Endothelial cell (in vitro differentiated cells): ENCODE measurements at places on chromosomes 13 and 19. TPM values are rescaled to one million over a fixed set of nuclear protein-coding genes. Genes with fewer than 3 reads are reported as not detected.

DNA sequence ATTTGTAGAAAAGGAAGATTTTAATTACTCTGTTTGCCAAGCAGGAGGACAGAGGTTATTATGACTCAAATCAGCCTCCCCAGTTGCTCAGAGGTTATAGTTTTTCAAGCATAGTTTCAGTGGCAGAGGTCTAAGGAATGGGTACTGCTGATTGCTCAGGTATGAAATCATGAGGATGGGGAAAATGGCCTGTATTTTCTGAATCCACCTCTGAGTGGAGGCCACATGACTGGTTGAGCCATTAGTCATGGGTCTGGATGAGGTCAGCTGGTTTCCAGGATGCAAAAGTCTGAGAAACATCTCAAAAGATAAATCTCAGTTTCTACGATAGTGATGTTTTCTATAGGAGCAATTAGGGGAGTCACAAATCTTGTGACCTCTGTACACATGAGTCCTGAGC is 62.8 kb upstream of the CEACAM8 start:
- no peak for DNase-seq

The KIR2DL3 gene
- total RNA-seq = not detected

DNA sequence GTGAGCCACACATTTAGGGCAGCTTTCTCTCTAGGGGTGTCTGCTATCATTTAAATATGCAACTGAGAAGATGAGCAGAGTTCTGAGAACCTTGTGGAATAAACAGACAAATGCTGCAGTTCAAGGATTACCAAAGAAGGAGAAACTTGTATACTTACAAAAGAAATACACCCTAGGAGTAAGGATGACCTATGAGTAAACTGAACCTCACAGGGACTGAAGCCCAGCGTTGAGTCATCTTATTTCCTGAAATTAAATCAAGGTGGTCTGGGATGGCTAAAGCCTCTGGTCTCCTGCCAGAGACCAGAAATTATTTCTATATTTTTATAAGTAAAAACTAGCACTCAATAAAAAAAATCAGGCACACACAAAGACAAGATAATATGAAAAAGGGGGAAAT is 40.1 kb downstream of the FAM216B start:
- DNase-seq = no peak

The RNF225 gene
- not detected for total RNA-seq

The ENOX1 gene
- 1.7 TPM for total RNA-seq

The LCP1 gene
- total RNA-seq = 11.9 TPM

DNA sequence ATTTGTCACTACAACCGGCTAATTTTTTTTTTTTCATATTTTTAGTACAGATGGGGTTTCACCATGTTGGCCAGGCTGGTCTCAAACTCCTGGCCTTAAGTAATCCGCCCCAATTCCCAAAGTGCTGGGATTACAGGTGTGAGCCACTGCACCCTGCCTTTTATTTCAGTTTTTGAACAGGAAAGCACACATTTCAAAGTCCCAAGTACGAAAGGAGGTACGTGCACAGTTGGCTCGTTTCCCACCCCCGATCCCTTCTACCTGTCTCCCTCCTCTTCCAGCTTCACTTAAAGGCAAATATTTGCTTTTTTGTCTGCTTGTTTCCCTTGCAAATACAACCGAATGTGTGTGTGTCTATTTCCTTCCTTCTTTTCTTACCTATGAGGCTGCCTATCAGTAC is 30.5 kb downstream of the ZIC5 start:
- DNase-seq = no peak

DNA sequence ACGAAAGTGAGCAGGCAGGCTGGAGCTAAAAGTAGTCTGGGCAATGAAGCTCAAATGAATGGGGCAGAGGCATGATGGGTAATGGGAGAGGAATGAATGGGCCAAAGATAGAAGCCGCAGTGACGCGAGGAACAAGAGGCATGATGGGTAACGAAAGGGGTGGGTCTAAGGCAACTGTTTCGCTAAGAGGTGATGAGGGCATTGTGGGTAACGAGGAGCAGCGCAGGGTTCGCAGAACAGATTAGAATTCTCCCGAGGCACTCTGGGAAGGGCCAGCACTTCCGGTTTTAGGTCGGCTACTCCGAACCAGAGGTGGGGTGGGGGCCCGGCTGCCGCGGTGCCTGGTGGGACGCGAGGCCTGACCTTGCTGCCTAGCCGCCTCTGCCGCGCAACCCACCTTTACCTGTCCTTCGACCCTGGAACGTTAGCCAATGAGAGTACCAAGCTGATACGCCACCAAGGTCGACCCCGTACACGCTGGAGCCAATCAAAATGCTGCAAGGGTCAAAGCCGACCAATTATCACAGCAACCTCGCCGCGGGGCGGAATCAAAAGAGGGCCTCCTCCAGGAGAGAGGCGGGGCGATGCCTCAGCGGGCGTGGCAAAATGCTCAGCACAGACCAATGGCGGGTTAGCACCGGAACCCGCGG is 563 bp upstream of the TOMM40 start:
- DNase-seq = no peak
